ENCODE measurements at places on chromosomes 12 and 14.

- DNase-seq = no peak
These were observed 3.7 kb upstream of the COX8C start for GRCh38 chr14:93343266-93343665.

DNA sequence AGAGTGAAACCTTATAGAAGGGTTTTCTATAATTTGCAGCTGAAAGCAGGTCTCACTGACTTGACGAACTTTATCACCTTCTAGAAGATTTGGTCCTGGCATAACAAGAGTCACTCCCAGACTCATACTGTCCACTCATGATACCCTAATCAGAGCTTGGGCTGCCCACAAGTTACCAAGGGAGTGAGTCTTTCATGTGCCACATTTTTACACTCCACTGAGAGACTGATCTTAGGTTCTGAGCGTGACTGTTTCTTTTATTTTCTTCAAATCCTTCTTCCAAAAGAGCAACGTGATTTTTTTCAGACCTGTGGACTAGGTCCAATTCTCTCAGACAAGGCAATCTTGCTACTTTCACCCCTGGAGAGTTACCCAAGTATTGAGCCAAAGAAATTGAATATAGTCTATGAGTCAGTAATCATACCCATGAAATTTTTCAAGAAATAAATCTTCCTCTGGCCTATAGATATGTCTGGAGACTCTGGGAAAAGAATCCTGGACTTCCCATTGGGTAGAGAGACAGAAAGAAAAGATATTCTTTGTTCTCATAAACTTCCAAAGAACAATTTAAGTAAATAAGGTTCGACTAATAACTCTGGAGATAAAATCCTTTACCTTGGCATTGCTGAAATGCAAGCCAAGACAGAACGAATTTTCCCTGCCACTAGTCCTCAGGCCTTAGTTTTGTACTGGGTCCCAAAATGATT is 26.9 kb downstream of the SIX1 start:
- no peak for DNase-seq

GRCh38 chr12:95412482-95413311 is 61.3 kb upstream of the METAP2 start:
- no peak for DNase-seq

GRCh38 chr14:31261859-31262731 is 54.5 kb upstream of the HECTD1 start:
- DNase-seq = no peak

DNA sequence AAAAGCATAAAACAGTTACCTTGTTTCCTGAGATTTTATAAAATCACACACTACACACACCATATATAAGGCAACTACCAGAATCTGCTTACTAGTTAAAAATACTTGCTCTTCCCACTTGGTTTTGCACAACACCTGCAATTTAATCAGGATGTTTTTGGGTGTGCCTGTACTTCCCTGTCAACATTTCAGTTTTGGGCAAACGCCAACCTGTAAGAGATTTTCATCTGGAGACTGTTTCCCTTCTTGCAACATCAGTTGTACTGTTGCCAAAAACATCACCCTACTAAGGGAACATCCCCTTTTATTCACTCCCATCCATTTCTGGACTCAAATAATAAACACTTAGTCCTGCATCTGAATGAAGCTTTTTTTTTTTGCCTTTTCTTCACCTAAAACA is 172.3 kb downstream of the DUSP6 start:
- peak; percentile 33 for DNase-seq
